D721Med (cell line): ENCODE measurements at places on chromosomes 7 and 10.

DNA sequence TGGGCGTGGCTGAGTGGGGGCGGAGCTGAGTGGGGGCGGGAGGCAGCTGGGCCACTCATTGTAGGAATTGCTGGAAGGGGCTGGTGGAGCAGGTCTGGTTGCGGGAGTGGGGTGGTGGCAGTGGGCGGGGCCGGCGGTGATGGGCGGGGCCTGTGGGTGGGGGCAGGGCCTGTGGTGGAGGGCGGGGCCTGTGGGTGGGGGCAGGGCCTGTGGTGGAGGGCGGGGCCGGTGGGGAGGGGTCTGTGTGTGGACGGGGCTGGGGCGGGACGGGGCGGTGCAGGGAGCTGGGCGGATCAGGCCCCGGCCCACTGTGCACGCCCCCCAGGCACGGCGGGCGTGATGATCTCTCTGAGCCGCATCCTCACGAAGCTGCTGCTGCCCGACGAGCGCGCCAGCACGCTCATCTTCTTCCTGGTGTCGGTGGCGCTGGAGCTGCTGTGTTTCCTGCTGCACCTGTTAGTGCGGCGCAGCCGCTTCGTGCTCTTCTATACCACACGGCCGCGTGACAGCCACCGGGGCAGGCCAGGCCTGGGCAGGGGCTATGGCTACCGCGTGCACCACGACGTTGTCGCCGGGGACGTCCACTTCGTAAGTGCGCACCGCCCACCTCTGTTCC is 14.0 kb downstream of the SLC29A4 start:
- DNase-seq: no peak

DNA sequence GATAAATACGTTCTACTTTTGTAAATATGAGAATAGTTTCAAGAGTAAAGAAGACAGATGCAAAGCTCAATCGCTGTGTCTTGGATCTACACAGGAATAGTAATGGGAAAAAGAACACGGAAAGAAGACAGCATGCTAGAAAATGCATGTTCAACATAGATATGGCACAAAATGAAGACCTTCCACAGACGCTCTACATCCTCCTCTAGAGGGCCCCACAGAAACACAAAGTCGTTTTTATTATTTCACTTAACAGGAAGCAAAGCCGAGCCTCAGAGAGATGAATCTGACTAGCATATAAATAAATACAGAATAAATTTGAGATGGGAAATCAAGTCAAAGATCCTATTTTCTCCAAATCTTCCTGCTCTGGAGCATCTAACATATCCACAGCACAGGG is 292.6 kb downstream of the PARD3 start:
- DNase-seq: no peak

GRCh38 chr10:98364432-98365102 is 50.4 kb downstream of the PYROXD2 start:
- DNase-seq: no peak

GRCh38 chr7:98864731-98865453 is 4.9 kb downstream of the TMEM130 start:
- no peak for DNase-seq

DNA sequence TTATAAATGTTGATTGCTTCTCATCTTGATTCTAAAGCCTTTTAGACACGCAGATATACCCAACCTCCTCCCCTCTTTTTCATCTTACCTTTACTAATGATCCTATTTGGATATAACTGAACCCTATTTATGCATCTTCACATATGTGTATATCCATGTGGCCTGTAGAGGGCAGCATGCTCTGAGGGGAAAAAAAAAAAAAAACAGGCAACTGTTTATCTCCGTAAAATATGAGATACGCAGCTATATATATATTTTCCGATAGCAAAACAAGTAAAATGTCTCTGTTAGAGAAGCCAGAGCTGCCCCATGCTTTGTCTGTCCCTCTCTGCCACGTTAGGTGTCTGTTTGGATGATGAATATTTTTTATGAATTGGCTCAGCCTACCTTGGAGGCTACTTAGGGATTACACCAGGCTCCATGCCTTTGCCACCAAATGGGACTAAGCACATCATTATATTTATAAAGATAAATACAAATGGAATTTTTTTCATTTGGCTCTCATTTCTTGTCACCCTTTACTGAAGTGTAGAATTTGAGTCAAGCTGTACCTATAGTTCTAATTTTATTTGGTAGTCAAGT is 174.8 kb upstream of the FZD1 start:
- no peak for DNase-seq

GRCh38 chr7:134820295-134820694 is 40.9 kb downstream of the CALD1 start:
- DNase-seq: no peak

- no peak for DNase-seq
Observed at GRCh38 chr7:135147341-135147898, 452 bp upstream of the TMEM140 start.

GRCh38 chr7:117019786-117020590 is 66.7 kb downstream of the ST7 start:
- no peak for DNase-seq

GRCh38 chr7:37009125-37009675 is 284.9 kb upstream of the AOAH start:
- DNase-seq: no peak

- DNase-seq: no peak
Observed at GRCh38 chr10:101385866-101386658, 32.1 kb downstream of the BTRC start.

DNA sequence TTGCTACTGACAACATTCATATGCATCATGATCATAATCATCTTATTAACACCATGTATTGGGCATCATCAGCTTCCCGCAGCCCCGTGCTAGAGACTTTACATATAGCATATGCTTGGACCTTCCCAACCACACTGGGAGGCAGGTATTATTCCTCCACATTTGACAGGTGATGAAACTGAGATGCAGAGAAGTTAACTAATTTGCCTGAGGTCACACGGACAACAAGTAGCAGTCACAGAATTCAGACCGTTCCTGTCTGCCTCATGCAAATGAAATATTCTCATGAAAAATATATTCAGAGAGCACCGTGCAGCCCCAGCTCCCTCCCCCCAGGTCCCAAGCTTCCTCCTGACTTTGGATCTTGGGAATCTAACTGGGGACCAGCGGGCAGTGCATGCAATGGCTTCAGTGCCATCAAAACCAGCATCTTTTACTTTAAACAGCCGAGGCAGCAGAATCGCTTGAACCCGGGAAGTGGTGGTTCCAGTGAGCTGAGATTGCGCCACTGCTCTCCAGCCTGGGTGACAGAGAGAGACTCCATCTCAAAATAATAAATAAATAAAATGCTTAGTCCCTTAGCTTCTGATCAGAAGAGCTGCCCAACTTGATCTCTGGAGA is 112.2 kb upstream of the GPR26 start:
- no peak for DNase-seq

GRCh38 chr7:152866791-152867501 is 107.4 kb downstream of the ACTR3B start:
- no peak for DNase-seq

GRCh38 chr7:156128496-156128895 is 316.2 kb upstream of the SHH start:
- no peak for DNase-seq

DNA sequence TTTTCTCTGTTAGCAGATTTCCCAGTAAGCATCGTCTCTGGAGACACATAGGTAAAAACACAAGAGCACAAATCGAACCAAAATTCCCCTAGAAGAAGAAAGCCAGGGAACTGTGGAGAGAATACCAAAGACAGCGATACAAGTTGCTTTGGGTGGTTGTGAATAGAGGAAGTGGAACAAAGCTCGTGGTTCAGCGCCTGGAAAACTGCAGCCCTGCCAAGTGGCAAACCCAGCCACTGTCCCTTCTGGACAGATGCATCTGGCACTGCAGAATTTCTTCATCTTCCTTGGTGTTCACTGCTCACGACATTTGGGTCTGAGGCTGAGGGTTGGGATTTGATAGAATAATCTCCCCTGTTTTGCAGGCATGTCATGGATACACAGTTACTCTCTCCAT is 733.8 kb downstream of the PARD3 start:
- DNase-seq: no peak

GRCh38 chr7:49099587-49100326 is 175.4 kb downstream of the CDC14C start:
- DNase-seq: no peak

DNA sequence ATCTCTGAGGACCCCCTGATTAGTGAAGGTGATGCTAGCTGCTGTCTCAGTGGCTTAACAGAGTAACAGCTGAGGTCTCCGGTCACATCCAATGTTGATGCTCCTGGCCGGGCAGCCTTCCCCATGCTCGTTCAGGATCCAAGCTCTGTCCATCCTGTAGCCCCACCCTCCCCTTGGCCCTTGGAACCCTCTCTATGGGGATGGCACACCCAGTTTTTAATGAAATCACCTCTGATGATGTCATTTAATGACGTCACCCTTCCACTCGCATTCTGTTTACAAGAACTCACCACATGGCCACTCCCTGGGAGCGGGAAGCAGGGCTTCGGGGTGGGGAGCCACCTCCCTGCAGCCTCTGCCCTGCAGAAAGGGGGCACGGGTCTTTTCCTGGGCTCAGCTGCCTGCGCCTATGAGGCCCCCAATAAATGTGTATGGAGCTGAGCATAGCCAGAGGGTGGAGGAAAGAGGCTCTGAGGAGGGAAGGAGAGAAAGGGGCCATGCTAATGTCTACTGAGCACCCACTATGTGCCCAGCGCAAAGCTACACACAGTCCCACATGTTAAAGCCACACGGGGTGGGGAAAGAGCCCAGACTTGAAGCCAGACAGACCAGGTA is 95.5 kb downstream of the OAT start:
- DNase-seq: no peak

DNA sequence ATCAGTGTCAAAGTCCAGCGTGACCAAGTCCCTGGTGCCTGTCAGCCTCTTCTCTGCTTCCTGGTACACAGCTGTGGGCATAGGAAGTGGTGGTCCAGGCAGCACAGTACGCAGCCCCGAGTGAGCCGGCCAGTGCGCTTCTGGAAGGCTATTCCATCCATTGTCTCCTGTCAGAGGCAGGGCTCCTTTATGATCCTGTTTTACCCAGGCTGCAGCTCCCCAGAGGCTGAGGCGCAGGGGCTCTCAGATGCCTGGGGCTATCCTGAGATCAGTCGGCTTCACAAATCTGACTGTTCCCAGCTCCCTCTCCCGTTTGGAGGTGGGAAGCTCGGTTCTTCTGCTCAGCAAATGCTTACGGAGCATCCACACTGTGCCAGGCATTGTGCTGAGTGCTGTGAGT is 70.3 kb downstream of the LANCL2 start:
- DNase-seq: no peak

DNA sequence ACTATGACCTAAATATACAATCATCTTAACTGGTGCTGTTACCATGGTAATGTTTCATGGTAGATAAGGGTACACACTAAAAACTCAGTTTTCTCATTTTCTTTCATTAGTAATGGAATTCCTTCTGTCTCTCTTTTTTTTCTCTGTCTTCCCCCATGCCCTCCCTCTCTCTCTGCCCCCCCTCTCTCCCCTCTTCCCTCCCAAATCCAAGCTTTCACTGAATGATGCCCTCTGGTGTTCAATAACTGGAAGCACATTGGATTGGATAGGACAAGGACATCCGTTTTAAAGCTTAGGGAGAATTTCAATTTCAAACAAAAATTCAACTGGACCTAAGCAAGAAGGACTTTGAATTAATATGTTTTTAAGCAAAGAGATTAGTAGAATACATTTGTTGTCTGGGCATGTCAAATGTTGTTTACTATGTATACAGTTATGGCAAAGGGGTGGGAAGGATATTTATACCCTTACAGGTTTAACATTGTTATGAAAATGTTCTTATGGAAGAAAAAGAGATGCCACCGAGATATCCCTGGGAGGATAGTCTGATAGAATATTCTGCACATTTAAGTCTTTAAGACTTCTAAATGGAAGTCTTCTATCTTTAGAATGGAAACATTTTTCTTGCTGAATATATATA is 6.1 kb downstream of the CHRM2 start:
- DNase-seq: no peak

DNA sequence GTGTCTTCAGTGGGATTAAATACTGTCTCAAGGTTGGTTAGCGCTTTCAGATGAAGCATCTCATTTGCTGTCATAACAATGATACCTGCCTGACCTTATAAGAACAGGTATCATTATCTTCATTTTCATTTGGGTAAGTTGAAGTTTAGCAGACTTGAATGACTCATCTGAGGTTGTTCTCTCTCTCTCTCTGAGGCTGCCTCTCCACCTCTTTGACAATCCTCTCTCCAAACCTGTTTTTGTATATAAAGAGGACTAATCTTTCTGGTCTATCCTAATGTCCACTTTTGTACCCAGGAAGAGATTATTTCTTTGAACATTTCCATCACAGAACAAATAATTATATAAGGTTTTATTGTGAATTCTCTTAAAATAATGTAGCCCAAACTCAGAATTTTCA is 291.4 kb downstream of the KLF6 start:
- DNase-seq: no peak

DNA sequence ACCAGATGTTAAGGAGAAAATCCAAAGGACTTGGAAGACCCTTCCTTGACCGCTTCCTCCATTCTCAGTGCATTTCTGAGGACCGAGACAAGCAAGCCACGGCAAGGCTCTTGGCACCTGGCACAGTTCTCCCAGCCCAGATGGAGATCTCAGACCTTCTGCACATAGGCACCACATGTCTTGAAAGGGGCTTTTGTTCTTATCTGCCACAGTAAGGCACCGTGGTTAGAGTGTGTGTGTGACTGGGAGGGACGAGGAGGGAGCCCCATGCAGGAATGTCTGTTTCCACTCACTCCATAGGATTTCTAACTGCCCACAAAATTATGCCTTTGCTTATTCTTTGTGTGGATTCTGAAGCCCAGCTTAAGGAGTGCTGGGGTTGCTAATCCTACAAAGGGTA is 10.3 kb upstream of the WDR86 start:
- DNase-seq: no peak

- no peak for DNase-seq
Observed at GRCh38 chr7:84704380-84704779, 482.5 kb downstream of the SEMA3D start.

DNA sequence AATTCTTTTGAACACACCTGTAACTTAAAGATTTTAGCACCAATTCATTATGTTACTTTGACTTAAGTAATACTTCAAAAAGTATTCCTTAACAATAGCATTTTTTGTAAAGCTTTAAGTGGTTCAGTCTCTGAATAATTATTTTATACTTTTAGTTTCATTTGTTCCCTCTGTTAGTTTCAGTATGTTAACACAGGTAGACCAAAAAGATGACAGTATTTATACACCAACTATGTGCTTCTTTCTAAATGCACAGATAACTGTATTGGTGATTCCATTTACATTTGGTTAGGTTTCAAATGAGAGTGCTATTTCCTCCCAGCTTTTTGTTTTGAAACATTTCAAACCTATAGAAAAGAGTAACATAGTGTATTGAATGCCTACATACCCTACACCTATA is 14.0 kb downstream of the RALA start:
- DNase-seq: no peak

DNA sequence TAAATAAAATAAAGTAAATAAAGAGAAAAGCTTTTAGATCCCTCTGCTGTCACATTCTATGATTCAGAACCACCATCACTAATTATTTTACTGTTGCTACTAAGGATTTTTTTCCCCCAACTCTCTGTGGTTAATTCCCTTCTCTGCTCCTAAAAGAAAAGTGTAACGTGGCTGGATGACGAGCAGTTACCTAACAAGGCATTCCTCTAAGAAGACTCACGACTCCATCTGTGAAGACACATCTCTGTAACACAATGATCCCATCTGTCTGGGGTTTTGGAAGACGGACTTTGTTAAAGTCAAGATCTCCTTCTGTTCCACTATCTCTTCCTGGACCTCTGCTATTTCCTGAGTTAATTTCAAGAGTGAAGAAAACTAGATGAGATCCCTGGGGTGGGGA is 179.9 kb downstream of the SFMBT2 start:
- no peak for DNase-seq
